ENCODE measurements at places on chromosomes 12 and 14.

GRCh38 chr14:22896760-22897159 lies 13.7 kb downstream of the REM2 start:
- no peak for DNase-seq

DNA sequence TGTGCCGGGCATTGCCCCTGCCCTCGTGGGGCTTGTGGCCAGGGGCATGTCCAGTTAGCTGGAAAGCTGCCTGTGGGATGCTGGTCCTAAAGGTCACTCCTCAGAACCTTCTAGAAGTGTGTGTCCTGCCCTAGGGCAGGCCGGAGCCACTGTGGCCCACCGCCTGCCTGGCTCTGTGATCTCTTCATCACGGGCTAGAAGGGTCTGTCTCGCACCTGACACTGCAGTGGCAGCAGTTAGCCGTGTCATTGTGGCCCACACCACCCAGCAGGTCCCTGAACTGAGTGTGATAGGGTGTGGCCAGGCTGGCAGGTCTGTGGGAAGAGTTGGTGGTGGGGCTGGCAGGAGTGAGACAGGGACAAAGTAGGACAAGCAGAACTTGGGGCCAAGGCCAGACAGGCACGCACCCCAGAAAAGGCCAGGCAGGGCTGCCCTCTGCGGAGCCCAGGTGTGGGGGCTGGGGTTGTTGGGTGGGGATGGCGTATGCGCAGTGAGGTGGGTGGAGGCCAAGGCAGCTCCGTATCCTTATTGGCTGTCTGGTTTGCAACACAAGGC lies 41.2 kb downstream of the ADGRD1 start:
- DNase-seq: no peak

DNA sequence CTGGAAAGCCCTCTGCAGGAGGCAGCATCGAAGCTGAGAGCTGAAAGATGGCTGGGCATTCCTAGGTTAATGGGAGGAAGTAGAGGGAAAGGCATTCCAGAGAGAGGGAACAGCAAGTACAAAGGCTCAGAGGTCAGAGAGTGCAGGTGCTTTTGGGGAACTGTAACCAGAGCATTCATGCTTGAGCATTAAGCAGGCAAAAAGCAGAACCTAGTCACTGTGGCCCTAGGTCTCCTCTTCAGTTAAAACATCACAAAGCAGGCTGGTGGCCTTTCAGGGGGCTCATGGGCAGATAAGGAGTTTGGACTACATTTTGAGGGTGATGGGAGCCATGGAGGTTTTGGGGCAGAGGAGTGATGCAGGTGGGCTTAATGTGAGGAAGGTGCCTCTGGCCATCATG lies 169.2 kb upstream of the MYL2 start:
- no peak for DNase-seq

GRCh38 chr12:24011927-24012507 lies 62.5 kb upstream of the SOX5 start:
- DNase-seq: no peak

GRCh38 chr12:101018540-101018939 lies 191.5 kb downstream of the SLC5A8 start:
- DNase-seq: no peak

DNA sequence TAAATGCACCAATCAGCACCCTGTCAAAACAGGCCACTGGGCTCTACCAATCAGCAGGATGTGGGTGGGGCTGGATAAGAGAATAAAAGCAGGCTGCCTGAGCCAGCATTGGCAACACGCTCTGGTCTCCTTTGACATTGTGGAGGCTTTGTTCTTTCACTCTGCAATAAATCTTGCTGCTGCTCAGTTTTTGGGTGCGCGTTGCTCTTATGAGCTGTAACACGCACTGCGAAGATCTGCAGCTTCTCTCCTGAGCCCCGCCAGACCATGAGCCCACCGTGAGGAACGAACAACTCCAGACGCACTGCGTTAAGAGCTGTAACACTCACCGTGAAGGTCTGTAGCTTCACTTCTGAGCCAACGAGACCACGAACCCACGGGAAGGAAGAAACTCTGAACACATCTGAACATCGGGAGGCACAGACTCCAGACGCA lies 8.4 kb upstream of the PIANP start:
- DNase-seq: no peak

GRCh38 chr12:34363050-34363673 lies 340.9 kb downstream of the ALG10 start:
- DNase-seq: no peak

- no peak for DNase-seq
Measured at GRCh38 chr12:46149079-46149464, 119.8 kb downstream of the SLC38A1 start.

DNA sequence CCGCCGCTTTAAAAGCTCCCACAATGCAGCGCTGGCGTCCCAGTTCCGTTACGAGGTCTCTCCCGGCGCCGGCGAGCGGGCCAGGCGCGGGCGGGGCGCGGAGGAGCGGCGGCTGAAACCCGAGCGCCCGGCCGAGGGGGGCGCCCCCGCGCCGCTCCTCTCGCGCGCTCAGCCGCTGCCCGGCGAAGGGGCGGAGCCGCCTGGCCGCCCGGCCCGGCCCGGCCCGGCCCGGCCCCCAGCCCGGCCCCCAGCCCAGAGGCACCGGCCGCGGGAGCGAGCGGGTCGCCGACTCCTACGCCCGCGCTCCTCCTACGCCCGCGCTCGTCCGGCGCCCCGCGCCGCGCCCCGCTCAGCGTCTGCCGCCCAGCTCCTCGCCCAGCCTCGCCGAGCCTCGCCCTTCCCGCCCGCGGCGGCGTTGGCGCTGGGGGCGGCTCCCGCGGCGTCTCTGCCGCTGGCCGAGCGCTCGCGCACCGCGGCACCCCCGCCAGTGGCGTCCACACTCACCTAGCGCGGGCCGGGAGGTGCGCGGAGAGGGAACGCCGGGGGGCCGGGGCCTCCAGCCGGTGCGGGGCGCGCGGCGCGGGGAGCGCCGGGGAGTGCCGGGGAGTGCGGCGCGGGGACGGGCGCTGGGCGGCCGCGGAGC lies at the start of gene RASSF8:
RASSF8 (plus strand) TSS at position 255 of the 643 bp plus-strand sequence. CDS start 96,662 bp downstream, outside the sequence.
- peak; percentile 81 for DNase-seq

- no peak for DNase-seq
Measured at GRCh38 chr12:1325666-1326065, 268.7 kb downstream of the FBXL14 start.

DNA sequence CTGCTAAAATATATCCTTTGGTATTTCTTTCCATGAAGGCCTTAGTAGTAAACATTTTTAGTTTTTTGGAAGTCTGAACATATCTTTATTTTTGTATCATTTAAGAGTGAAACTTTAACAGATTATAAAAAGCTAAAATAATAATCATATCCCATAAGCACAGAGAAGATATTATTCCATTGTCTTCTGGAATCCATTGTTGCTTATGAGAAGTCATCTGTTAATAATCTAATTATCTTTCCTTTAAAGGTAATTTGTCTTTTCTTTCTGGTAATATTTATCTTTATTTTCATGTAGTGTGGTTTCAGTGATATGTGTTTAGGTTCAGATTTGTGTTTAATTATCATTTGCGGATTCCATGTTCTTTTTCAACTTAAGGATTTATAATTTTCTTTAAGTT lies 261.7 kb downstream of the MSRB3 start:
- no peak for DNase-seq

GRCh38 chr12:132384916-132385774 lies 55.8 kb upstream of the GALNT9 start:
- DNase-seq: peak; percentile 27

- DNase-seq: no peak
Measured at GRCh38 chr14:44369401-44370123, 137.5 kb downstream of the FSCB start.

- no peak for DNase-seq
Measured at GRCh38 chr12:106243620-106244019, 4.2 kb downstream of the CKAP4 start.

DNA sequence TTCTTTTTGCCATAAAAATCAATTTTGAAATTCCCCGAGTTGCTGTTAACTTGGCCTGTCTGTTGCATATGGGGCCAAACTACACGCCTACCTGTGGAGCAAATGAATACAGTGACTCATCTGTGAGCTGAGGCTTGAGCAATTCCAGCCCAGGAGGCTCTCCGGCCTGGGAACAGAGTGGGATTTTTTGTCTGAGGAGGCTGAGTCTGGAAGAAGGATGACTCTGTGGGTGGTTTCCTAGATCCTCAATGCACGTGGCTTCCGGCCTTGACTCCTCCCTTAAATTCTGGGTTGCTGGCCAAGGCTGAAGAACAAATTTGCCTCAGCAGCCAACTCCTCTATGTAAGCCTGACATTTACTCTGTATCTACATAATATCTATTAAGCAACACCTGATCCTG lies 124.1 kb downstream of the SSPN start:
- DNase-seq: no peak

GRCh38 chr12:46292754-46293402 lies 24.0 kb upstream of the SLC38A1 start:
- no peak for DNase-seq

GRCh38 chr14:45877981-45878380 lies 625.0 kb upstream of the MIS18BP1 start:
- no peak for DNase-seq

DNA sequence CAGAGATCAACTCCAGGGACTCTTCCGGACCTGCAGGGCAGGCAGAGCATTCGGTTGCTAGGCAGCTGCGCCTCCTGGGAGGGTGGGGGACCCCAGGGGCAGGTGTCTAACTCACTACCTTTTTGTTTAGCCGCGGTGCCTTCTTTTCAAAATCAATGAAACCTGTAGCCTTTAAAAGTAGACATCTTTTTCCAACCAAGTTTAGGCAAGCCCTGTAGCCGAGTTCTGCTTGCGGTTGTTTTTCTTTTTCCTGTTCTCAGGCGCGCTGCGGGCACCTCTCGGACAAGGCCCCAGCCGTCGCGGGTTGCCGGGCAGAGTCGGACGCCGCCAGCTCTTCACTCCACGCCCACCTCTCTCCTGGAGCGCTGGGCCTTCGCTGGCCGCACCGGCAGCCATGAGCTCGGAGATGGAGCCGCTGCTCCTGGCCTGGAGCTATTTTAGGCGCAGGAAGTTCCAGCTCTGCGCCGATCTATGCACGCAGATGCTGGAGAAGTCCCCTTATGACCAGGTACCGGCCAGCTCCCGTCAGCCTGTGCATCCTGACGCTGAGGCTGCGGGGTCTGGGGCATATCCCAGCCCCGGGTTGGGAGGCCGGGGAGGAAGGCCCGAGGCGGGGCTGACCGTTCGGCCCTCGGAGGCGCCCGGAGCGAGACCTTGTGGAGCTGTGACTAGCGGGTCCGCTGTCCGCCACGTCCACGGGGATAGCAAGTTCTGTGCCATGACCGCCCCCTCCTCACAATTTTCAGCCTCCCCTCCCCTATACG lies at the start of gene TTC8:
TTC8 (plus strand) TSS at position 338 of the 764 bp plus-strand sequence; CDS start at position 395, 57 bp downstream.
- peak; percentile 89 for DNase-seq

DNA sequence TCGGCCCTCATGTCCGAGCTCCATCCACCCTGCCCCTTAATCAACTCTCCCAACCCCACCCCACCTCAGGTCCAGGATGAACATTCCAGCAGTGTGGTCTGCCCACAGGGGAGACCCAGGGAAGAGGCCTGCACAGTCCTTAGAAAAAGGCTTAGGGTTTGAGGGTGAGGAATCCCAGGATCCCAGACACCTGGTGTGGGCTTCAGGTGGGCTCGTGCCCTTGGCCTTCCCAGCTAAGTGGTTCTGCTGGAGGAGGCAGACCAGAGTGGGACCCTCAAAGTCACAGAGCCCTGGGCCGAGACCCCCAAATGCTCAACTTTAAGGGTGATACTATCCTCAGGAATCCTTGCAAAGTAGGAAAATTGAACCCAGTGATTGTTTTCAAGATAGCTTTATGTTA lies 25.4 kb upstream of the PPP2R5C start:
- DNase-seq: no peak

DNA sequence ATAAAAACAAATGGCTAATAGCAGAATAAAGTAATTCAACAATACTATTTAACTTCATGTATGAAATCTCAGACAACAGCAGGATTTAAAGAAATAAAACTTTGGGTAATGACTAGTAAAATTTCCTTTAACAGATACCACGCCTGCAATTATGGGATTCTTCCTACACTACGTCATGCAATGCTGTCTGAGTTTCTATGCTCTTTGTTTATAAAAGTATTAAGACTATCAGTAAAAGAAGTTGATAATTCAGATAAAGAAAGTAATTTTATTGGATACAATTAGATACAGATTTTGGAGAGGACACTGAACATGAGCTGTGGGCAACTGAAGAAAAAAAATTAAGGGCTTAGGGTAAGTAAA lies 308.4 kb upstream of the LRFN5 start:
- DNase-seq: no peak

GRCh38 chr14:44895716-44896115 lies 66.0 kb downstream of the KLHL28 start:
- no peak for DNase-seq

DNA sequence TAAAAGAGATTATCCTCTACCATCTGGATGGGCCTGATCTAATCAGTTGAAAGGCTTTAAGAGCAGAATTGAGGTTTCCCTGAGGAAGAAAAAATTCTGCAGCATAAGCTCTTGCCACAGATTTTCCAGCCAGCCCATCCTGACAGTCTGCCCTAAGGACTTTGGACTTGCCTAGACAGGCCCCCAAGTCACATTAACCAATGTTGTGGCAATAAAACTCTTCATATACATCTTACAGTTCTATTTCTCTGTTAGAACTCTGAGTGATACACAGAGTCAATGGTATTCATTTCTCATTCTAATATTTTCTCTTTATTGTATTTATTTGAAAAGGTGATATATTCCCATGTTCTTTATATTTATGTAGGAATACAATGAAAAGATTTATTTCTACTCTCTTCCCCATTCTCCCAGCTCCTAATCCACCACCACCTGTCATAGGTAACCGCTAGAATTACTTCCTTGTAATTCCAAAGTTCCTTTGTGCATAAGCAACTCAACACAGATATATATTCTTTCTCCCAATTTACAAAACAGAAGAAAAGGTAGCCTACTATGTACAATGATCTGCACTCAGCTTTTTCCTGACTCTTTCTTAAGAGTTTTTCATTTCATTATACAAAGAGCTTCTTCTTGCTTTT lies 182.1 kb downstream of the CAPZA3 start:
- DNase-seq: no peak

DNA sequence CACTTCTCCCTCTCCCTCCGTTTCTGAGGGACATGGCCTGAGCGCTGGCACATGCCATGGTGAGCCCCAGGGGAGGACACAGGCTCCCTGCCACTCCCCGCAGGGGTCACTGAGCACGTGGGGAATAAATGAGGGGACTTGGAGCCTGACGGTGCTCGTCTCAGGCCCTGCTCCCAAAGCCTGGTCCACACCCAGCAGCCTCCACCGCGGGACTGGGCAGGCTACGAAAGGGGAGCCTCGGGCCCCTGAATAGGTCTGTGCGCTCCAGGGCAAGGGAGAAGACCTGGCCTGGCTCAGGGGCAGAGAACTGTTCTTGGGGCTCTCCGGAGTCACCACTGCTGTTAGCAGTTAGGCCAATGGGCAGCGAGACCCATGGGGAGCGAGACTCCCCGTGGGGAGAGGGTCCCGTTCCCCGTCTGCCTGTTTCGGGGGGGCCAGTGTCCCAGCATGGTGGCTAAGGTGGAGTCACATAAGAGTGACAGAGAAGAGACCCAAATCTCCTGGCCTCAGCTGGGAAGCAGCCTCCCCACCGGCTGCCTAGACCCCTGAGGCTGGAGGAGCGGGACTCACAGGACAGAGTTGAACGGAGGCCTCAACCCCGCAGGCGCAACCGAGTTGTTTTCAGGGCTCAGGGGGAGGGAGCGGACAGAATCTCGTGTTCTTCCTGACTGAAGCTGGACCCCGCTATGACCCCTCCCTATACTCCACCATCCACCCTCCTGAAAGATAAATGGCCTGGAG lies 329.8 kb upstream of the SFSWAP start:
- DNase-seq: no peak
